Neural crest cell (in vitro differentiated cells): ENCODE measurements at places on chromosomes 2 and 18.

GRCh38 chr2:157662401-157662800 is 33.7 kb upstream of the ACVR1C start:
- DNase-seq: no peak

DNA sequence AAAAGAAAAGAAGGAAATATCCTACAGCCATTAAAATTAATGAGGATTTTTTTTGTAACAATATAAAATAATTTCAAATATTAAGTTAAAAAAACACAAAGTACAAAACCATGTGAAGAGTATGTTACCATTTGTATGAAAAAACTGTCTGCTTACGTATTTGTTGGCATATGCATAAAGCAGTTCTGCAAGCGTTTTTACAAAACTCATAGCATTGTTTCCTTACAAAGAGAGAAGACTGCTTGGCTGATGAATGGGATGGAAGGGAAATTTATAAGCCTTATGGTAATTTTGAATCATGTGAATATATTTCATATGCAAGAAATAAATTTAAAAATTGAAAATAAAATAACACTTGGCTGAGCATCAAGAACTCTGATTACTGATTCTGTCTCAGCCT is 63.1 kb downstream of the METTL4 start:
- DNase-seq: no peak

GRCh38 chr2:134532537-134532936 is 186.3 kb downstream of the TMEM163 start:
- no peak for DNase-seq

DNA sequence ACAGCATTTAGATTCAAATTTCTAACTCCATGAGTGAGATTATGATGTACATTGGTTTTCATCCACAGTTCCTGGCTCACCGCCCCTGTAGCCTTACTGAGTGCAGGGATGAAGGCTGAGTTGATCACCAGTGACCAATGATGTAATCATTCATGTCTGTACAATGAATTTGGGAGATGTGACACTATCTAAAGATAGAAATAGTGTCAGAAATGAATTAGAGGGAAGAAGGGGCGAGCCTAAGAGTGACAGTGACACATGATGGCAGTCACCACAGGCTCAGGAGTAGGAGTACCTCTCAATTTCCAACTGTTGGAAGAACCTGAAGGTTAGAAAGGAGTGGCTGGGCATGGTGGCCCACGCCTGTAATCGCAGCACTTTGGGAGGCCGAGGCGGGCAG is 3.2 kb downstream of the METTL4 start:
- no peak for DNase-seq

DNA sequence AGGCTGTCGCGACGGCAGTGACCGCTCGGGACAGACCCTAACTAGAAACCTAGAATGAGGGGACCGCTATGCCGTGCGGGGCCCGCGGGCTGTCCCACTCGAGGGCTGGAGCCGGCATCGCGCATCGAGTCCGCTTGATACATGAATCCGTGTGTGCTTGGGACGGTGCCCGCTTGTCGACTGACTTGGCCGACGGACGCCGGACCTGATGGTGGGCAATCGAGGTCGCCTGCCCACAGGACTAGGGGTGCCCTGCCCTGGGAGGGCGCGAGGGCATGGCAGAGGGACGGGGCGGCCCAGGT is 749 bp upstream of the PTMA start:
- DNase-seq: peak; percentile 65

GRCh38 chr2:16656784-16657391 is 8.7 kb downstream of the CYRIA start:
- no peak for DNase-seq

DNA sequence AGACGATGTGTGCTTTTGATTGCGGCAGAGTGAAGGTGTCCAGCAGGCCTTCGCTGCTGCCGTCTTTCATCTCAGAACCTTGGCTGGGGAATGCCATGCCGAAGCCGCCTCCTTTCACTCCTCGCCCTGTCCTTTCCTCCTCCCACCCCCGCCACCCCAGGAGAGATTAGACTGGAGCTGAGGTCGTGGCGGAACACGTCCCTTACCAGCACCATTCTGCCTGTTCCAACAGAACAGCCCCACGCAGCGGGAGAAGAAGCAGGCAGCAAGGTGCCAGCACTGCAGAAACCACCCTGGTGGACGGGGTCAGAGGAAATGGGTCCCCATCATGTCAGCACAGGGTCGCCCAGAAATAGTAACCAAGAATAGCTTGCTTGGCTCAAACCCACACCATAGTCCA is 24.8 kb upstream of the RBM44 start:
- no peak for DNase-seq

GRCh38 chr2:19861813-19862212 is 40.0 kb downstream of the TTC32 start:
- DNase-seq: no peak
